LHCN-M2 (cell line): ENCODE measurements at places on chromosomes 16 and 17.
A peak's percentile ranks its signal among the peaks of the same experiment; 100 is the strongest.

DNA sequence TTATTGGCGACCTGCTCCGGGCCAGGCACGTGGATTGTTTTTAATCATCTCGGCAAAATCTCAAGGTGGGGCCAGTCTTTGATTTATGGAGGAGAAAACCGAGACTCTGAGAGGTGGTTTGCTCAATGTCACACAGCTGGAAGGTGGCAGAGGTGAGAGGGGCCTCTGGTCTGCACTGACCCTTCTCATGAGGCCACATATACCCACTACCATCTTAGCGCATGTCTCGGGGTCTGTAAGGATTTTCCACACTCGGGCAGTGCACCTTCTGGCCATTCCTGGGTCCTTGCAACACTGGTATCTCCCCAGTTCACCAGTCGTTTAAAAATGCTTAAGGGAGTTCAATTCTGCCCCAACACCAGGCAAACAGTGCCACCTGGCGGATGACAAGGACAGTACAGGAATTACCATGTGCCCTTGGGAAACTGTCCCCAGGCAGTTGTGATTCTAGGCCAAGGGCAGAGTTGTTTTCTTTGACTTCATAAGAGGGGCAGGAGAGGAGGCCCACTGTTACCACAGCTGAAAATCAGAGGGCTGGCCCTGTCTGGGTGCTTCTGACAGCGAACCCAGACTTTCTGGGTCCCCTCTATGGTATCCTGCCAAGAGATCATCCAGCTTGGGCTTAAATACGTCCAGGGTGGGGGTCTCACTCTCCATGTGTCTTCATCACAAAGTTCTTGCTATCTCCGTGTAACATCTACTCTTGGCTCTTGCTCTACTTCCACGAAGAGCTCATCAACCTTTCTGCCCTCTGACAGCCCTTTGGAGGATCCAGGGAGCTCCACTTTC, 39.4 kb upstream of the RAI1 start:
- peak; percentile 64 for DNase-seq

- peak; percentile 51 for DNase-seq
Measured at GRCh38 chr17:78717431-78717980, 64.6 kb downstream of the CYTH1 start.

DNA sequence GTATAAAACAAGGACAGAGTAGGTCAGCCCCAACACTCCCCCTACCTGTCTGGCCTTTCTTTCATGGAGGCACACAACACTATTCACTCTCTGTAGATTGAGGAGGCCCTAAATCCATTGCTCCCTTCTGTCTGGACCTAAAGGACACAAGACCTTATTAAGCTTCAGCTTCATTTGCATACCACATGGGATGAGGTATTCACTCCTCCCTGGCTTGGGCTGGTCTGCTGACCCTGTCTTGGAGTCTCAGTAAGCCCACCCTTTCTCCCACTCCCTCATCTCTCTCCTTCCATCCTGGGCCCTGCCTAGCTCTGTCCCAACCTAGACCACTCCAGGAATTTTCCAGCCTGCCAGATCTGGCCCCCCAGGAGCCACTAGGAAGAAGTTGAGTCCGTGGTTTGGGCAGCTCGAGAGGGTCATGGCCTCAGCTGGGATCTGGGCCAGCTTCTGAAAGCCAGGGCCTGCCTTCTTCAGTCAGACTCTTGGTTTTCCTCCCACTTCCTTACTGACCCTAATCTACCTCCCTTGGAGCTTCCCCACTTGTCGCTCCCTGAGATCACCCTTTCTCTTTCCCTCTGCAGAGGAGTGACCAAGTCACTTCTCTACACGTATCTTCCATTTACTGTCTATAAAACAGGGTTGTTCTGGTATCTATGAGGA, 6.5 kb upstream of the LLGL1 start:
- peak; percentile 38 for DNase-seq

GRCh38 chr17:20256144-20256543, 211.2 kb downstream of the LGALS9B start:
- DNase-seq, result no peak

GRCh38 chr16:69440250-69440649, 15.8 kb downstream of the CYB5B start:
- no peak for DNase-seq
